ENCODE measurements at places on chromosomes 16 and 17.
A peak's percentile ranks its signal among the peaks of the same experiment; 100 is the strongest.

DNA sequence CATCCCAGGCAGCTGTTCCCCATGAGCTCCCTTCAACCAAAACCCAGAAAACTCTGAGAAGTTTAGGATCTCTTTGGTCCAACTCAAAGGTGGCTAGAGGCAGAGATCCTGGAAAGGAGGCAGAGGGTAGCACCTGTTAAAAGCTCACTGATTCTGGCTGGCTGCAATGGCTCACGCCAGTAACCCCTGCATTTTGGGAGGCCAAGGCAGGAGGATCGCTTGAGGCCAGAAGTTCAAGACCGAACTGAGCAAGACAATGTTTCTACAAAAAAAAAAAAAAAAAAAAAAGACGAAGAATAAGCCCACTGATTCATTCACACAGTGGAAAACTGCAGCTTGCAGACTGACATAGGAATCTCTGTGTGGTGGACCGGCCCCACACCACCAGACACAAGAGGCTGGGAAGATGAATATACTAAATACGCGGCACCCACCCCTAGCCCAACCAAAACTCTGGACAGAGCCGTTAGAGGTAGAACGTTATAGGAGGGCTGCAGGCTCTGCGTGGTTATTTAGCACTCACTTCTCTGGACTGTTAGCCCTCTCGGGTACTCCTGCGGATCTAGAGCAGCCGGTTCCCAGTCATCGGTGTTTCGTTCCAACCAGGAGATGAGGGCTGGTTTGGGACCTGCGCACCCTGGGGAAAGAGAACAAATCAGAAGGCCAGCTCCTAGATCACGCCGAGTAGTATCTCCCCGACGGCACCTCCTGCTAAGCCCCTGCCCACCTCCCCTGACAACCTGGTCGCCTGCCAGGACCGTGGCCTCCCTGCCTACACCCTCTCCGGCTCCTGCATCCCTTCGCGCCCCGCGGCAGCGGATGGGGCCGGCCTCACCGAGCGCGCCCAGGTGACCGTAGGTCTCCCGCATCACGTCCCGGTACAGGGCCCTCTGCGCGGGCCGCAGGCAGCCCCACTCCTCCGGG is 925 bp downstream of the ZNF689 start:
- peak; percentile 40 for DNase-seq

DNA sequence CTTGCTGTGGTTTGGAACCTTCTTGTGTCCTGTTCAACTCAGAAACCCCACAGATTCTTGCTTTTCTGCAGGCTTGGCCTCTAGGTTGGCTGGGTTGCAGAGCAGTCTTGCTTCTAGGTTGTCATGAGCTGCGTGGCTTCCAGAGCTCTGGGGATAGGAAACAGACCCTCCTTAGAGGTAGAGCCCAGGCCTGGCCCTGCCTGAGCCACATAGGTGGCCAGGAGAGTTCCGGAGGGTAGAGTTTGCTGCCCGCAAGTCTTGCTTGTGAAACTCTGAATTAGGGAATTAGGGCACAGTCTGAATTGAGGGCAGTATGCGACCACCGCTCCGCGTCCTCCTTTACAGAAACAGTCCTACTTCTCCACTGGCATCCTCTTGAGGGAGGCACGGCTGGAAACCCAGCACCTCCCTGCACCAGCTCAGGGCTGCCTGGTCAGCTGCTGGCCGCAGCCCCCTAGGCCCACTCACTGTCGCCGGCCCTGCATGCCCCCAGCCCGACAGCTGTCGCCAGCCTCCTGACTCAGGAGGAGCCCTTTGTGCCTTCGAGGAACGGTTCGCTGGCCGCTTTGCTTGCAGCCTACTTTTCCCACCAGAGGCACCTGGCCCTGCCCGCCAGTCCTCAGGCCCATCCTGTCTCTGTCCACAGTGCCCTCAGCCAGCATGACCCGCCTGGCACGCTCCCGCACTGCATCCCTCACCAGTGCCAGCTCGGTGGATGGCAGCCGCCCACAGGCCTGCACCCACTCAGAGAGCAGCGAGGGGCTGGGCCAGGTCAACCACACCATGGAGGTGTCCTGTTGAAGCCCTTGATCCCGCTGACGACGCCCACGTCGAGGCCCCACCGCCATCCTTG is 4.3 kb upstream of the SETD6 start:
- no peak for DNase-seq

DNA sequence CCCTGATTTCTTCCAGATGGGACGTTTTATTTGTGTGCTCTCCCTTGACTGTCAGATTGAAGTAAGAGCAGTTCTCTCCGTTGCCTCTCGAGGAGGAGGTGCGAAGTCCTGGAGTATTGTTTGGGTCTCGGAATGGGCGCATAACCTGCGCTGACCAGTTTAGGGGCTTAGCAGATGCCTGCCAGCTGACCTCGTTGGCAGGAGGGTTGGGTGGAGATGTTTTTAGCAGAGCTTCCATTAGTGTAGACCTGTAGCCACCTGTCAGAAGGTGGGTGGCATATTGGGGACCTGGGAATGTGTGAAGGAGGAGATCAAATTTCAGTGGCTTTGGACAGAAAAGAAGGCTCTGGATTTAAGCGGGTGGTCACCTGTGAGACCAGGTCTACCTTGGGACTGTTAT is 3.6 kb downstream of the RASD1 start:
- DNase-seq = no peak

GRCh38 chr17:36592316-36592715 is 637 bp downstream of the DHRS11 start:
- peak; percentile 48 for DNase-seq

GRCh38 chr17:74042744-74043486 is 160.6 kb upstream of the RPL38 start:
- DNase-seq = peak; percentile 90

GRCh38 chr16:46658925-46659324 is 30.1 kb downstream of the VPS35 start:
- DNase-seq = no peak

GRCh38 chr16:54654429-54654828 is 276.2 kb upstream of the IRX5 start:
- DNase-seq = no peak

DNA sequence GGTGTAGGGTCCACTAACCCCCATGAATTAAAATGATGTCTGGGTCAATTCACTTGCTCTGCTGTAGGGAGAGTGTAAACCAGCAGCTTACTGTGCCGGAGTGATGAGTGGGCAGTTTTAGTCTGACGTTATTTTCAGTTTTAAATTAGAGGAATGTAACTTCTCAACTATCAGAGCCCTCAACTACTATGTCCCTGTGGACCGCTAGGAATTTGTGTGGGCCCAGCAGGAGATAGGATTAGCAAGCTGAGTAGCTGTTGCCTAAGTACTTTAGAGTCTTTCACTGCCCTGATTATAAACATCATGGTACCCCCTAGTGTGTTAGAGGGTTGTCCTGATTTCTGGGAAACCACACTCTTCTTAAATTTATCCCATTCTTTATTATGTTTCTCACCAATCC is 11.4 kb downstream of the MARVELD3 start:
- no peak for DNase-seq

DNA sequence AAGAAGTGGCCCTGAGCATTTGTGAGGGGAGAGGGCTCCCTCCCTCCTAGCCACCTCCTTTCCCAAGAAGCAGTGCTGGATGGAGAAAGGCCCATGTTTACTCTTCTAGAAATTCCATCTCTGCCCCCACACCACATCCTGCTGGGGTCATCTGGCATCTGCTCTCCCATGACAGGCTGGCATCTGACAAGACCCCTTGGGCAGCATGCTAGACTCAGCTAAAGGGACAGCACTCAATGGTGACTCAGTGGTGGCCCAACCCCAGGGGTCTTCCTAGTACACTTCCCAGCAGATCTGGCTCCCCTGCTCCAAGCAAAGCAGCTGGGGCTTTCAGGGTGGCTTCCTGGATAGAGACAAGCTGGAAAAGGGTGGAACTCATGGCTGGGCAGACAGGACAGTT is 14.4 kb downstream of the SLC38A7 start:
- DNase-seq = no peak

DNA sequence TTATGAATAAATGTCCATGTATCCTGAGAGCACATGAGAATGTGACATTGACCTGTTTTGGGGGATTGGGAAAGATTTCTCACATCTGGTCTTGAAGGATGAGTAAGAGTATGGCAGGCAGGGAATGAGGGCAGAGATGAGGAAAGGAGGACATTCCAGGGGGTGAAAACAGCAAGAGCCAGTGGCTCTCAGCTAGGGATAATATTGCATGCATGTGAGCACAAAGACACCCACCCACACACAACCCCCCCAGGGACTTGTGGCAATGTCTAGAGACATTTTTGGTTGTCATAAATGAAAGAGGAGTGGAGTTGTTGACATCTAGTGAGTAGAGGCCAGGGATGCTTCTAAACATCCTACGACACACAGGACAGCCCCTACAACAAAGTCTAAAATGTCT is 6.0 kb downstream of the MYO1D start:
- DNase-seq = no peak

DNA sequence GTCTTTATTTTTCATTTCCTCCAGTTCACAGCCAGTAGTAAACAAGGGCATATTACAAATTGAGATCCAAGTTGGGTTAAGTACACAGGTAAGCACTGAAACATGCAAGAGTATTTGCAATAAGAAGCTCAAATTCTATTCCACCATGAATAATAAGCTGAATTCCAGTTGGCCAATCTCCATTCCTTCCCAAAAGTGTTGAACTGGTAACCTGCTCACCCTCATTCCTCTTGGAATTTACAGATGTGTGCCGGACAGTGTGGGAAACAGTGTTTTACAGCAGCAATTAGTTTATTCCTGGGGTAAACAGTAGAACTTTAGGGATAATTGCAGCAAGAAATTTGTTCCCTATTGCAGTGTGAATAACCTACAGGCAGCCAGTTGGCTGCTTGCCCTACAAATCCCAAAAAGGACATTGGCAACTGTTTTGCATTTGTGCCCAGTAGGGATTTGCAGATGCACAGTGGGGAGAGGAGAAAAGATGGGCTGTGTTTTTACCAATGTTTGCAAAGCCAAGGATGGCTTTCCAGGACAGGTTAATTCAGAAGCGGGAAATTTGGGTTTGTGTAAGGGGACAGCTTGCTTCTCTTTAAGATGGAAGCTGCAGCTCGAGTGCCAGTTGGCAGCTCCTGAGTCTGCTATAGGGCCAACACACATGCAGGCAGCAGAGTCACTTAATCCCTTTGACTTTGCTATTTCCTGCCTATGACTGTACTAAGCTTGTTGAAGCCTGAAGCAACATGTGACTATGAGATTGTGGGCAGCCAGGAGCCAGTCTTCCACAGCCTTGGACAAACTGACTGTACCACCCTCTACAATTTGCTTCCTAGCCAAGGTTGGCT is 318.9 kb downstream of the MAP2K6 start:
- DNase-seq = peak; percentile 91

DNA sequence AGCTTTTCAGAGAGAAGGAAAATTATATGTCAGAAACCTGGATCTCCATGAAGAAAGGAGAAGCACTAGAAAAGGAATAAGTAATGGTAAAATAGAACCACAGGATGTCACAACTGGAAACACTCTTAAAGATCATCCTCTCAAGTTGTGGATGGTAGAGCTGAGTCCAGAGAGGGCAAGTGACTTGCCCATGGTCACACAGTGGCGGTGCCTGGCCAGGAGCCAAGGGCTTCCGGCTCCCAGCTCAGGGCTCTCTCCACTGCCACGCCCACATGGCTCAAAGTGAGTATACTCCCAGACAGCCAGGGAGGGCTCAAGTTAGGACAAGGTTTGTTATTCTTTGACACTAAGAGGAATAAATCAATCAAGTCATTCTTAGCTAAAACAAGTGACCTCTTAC is 159.8 kb downstream of the COPRS start:
- no peak for DNase-seq

GRCh38 chr16:8887952-8888560 is 5.9 kb downstream of the LITAFD start:
- peak; percentile 25 for DNase-seq

- DNase-seq = peak; percentile 66
These were observed 22.6 kb downstream of the LRRC36 start for GRCh38 chr16:67349172-67349571.

DNA sequence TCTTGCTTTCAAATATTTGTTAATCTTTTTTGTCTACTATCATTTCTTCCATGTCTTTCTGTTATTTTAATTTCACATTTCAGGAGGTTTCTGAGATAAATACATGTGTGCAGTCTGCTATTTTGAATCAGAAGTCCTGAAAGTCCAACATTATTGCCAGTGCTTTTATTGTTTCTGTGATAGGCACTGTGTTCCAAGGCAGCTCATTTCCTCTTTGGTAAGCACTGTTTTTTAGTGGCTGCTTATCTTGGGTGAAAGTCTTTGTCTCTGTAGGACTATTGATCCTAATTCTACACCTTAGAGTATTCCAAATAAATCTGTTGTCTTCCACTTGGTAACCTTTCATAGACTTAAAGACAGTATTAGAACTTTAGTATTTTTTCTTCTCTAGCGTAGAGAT is 76.1 kb downstream of the PPM1E start:
- DNase-seq = no peak

GRCh38 chr16:79473456-79473855 is 127.1 kb downstream of the MAF start:
- DNase-seq = no peak

DNA sequence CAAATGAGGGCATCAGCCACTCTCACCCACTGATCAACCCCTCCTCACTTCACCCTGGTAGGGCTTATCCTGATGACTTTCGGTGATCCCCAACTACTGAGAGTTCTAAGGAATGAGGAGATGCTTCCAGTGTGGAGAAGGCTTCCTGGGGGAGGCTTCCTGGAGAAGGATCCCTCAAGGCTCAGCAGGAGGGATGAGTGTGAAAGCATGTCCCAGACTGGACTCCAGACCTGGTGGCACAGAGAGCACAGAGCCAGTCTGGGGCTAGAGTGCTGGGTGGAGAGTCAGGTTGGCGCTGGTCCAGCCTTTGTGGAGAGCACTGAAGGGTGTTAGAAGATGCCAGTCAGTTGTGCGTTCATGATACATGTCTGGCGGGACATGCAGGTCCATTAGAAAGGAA is 53.7 kb downstream of the PLD6 start:
- DNase-seq = peak; percentile 61

DNA sequence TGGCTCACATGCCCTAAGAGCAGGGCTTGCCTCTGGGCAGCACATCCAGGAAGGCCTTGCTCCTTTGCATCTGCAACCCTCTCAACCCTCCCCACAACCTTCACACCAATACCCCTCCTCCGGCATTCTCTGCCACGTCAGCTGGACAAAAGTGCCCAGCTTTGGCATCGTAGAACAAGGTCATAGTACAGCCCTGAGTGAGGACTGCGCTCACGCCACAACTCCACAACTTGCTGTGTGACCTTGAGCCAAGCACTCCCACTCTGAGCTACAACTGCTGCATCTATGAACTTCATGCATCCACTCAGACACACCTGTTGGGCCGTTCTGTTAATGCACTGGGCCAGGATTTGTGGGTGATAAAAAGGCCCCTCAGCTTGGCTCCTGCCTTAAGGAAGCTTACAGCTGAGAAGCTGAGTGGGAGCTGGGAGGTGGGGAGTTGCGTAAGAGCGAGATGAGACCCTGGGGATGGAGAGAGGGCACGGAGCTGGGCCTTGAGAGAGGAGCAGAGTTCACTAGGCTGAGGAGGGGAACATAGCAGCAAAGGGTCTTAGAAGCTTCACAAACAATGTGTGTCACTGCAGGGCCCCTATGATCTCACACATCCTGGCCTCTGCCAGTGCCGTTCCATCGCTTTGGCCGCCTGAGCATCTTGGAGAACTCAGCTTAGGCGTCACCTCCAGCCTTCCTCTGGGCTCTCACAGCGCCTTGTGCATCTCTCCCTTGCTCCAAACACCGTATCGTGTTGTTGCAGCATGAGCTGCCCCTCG is 8.6 kb upstream of the MRC2 start:
- DNase-seq = no peak

- DNase-seq = peak; percentile 55
These were observed 14.5 kb upstream of the VWA3A start for GRCh38 chr16:22077700-22078313.

- no peak for DNase-seq
These were observed 9.7 kb downstream of the IRX6 start for GRCh38 chr16:55333684-55334083.

- DNase-seq = no peak
These were observed 164.6 kb downstream of the VPS53 start for GRCh38 chr17:550041-550398.

GRCh38 chr16:87468550-87468949 is 24.3 kb downstream of the ZCCHC14 start:
- no peak for DNase-seq

All from ACHN (cell line).